ENCODE measurements at places on chromosomes 5 and 9.

GRCh38 chr5:113693701-113694100 lies 180.2 kb downstream of the YTHDC2 start:
- DNase-seq: no peak

DNA sequence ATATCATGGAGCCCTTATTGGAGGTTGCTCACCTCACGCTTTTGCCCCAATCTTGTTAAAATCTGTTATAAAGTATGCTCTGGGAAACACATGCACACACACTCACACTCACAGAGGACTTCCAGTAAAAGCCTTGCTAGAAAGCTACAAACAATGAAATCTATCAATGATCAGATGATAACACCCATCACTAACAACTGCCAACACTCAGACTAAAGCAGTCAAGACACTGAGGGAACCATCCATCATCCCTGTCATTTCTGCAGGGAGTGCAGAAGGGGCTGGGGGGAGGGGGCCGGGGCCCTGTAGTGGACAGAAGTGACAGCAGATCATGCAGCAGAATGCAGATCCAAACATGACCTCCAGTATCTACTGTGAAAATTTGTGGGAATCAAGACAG lies 179.1 kb downstream of the AOPEP start:
- DNase-seq: no peak

DNA sequence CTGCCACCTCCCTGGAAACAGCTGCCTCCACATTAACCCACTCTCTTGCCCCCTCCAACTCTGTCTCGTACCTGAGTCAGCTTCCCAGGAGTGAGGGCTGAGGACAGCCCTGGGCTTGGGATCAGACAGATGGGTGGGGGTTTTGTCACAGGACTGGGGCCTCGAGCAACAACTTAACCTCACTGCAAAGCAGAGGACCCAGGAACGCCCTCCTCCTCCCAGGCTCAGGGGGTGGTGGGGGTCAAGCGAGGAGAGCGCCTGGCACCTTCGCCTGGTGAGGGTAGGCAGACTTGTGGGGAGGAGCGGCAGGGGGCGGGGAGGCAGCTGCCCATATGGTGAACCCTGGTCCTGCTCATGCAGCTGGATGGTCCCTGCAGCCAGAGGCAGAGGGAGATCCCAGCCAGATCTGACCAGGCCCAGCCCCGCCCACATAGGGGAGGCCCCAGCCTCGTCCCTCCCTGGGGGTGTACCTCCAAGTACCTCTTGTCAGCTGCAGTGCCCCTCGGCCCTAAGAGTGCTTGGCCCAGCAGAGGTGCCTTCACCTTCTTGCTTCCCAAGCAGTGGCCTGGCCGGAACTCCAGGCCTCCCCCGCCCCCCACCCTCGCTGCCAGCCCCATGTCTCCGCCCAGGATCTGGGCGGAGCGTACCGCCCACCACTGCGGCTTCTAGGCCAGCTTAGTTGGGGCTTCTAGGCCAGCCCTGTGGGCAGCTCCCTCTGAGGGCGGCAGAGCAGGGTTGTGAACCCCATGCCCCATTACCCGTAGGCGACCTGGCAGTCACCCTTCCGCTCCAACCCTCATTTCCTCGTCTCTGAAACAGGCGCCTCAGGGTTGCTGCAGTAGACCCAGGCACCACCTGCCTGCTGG lies at the start of gene SARDH:
Gene SARDH (minus strand): TSS at position 579 of the 866 bp plus-strand sequence. CDS start 4,179 bp downstream, outside the sequence.
- DNase-seq: no peak

DNA sequence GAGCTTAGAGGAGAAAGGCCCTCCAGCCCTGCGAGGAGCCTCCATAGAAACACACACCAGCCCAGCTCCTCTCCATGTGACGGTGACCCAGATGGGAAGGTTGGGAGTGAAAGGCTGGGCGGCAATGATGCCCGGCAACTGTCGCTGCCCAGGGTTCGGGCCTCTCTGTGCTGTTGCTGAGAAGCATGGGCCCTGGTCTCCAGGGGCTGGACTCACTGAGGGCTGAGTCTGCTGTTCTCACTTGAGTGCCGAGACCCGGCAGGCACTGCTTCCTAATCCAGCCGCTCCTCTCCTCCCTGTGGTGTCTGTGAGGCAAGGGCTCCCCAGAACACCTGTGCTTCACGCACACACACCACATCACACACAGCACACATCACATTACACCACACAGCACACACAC lies 493.6 kb downstream of the GADD45G start:
- no peak for DNase-seq

DNA sequence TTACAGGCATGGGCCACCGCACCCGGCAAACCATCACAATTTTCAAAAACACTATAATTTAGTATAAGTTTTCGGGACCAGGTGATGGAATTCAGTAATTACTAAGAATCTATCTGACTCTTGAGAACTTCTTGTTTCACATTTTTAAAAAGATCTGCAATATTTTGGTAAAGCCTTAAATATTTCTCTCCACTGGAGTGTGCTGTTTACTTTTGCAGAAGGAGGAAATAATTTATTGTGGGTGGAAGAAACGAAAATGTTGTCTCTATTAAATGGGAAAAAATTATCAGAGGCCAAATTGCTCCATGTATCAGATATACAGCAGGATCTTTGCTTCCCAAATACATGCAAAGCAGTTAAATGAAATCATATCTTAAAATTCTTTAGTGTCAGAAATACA lies 566.8 kb upstream of the CYLC2 start:
- no peak for DNase-seq

- peak; percentile 51 for DNase-seq
These were observed 23.1 kb downstream of the NIM1K start for GRCh38 chr5:43215073-43215631.

DNA sequence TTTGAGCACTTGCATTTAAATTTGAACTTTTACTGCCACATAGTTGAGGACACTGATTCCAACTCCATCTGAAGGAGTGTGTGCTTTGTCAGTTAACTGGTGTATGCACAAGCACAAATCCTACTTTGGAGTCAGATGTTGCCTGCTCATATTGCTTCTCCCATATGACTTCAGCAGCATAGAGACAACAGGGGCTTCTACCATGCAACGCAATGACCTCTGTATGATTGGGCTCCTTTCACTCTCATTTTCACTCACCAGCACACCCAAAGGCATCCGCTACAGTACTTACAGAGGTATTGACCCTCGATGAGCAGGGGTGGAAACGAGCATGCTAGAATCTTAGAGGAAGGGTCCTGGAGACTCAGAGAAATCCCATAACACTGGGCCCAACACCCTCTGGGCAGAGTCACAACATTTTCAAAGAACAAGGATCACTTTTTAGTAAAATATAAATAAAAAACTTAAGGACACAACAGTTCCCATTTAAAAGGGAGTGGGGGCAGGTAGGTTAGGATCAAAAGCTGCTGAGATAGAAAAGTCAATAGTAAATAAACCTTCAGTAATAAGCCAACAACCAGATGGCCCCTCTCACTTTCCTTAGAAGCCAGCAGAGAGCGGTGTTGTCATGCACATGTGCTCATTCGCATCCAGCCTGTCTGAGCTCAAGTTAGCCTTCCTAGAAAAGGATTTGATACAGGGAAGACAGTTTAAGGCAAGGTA lies 203.8 kb downstream of the SNCAIP start:
- DNase-seq: no peak

DNA sequence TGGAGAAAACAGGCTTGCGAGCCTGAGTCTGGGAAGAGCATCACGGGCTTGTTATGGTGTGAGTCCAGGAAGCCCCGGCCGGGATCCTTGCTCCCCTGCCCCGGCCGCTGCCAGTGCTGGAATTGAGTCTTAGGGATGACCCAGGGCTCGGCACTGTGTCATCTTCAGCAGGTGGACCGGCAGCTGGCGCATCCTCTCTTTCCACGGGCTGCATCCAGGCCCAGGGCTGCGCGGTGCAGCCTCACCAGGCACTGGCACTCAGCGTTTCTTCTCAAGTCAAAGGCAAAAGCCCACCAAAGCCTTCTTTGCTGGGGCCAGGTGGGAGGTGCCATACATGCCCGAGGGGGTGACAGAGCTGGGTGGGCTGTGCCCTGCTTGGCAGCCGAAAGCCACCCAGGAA lies 46.6 kb downstream of the COL5A1 start:
- DNase-seq: no peak

DNA sequence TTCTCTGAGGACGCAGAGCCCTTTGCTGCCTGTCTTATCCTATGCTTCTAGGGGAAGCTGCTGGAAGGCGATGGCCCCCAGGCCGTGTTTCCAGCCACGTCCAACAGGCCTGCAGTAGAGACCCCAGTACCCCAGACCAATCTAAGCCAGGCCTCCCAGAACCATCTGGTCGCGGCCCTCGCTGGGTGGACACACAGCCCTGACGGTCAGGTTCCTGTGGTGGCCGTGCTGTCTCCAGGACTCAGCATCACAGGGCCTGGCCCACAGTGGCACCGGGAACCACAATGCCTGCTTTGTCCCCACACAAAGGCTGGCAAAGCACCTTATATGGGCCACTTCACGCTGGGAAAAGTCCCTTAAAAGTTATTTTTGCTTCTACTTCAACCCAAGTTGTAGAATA lies 44.5 kb downstream of the SEMA4D start:
- no peak for DNase-seq

DNA sequence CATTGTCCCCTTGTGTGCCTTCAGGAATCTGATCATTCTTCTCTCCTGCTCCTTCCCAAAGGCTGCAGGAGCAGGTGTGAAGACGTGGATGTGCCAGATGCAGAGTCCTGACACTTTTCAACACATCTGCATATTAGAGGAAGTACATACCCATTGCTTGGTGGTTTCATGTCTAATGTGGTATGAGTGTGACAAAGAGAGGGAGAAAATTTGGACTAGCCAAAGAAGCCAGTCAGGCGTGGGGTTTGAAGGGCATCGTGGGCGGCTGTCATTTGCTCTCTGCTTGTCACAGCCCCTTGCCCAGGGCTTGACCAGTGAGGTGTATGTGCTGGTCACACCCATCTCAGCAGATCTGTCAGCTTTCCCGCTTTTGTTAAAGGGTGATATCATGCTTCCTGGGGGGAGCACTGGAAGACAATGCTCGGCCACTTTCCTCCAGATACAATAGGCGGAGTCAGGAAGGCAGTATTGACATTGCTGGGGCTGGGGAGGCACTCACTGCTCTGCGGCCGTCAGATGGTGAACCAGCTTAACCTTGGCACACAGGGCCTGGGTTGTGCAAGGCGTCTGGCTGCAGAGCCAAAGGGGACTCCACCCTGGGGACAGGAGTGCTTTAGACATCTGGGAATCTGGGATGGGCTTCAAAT lies 8.6 kb downstream of the TEK start:
- DNase-seq: no peak

DNA sequence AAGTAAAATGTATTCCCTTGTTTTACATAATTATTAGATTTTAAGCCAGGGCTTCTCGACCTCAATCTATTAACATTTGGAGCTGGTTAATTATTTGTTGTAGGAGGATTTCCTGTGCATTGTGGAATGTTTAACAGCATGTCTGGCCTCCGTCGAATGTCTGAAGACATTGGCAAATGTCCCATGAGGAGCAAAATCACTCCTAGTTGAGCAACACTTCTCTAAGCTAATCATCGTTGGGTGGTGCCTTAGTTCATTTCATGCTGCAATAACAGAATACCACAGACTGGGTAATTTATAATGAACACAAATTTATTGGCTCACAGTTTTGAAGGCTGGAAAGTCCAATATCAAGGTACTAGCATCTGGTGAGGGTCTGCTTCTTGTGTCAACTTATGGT lies 13.4 kb upstream of the VPS13A start:
- no peak for DNase-seq

- DNase-seq: no peak
These were observed 1.1 kb downstream of the MAST4 start for GRCh38 chr5:66597183-66597757.

DNA sequence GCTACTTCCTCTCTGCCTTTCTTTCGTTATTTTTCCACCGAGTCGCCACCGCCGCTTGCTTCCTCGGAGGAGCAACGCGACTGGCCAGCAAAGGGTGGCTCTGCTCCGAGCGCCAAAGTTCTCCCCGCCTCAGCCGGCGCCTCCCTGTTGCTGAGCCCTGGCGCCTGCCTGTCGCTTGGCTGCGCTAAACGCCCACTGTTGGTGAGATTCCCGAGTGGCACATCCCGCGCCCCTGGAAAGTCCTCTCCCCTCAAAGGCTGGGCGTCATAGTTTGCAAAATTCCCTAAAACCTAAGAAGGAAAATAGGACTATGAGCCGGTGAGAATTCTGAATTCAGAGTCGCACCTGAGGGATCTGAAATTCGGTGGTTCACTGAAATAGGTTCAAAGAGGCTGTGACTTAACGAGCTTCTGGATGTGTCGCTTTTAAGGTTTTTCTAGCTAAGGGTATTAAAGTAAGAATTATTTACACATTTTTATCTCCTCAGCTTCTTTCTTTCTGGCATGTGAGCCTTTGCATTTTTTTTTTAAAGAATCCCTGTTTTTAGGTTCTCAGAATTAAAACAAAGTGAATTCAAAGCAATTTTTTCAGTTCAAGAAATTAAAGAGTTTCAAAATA lies at the start of gene GRIN3A:
Gene GRIN3A (minus strand): TSS at position 82 of the 618 bp plus-strand sequence. CDS start 668 bp downstream, outside the sequence.
- DNase-seq: no peak

DNA sequence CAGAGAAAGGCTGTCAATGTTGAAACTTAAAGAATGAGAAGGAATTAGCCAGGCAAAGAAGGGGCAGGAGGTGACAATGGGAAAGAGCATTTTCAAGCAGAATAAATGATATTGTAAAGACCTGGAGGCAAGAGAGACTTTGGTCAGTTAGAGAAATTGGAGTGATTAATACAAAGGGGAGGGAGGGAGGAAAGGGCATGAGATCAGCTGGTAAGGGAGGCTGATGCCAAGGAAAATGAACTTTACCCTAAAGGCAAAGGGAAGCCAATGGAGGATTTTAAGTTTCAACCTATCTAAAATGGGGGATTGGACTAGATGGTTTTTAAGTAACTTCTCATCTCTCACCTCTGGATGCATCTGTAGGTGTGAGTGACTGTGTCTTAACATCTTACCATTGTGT lies 23.3 kb downstream of the C5 start:
- DNase-seq: no peak

GRCh38 chr9:19174127-19174912 lies 47.0 kb upstream of the PLIN2 start:
- DNase-seq: peak; percentile 13

DNA sequence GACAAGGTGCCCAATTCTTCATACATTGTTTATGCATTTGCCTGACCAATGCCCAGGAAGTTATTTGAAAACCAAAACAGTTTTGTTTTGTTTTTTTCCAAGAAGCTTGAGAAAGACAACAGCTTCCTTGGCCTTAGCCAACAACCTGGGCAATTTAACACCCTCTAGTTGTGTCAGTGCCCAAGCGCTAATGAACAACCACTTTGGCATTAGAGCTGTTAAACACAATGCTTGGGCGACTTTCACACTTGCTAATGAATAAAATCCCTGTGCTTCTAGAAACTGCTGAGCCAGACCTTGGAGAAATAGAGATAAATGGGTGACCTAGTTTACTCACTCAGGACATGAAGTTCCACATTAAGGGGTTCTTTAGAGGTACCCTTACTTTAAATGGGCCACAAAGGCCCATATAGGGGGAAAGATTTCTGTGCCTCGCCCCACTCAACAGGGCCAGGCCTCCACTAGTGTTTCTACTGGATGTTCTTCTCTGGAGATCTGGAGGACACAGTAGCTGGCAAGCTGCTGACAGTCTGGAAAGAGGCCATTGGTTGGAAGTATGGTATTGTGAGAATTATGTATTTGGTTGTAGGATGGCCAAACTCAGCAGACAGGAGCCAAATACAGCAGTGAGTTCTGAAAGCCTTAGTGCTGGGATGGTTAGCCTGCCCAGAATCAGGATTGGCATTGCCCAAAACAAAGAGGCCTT lies 179.8 kb downstream of the DOCK8 start:
- no peak for DNase-seq

Data from SIG-M5 (cell line).